ENCODE measurements at places on chromosomes 16 and 17.

GRCh38 chr17:73163043-73163442, 1.8 kb upstream of the SSTR2 start:
- no peak for DNase-seq

DNA sequence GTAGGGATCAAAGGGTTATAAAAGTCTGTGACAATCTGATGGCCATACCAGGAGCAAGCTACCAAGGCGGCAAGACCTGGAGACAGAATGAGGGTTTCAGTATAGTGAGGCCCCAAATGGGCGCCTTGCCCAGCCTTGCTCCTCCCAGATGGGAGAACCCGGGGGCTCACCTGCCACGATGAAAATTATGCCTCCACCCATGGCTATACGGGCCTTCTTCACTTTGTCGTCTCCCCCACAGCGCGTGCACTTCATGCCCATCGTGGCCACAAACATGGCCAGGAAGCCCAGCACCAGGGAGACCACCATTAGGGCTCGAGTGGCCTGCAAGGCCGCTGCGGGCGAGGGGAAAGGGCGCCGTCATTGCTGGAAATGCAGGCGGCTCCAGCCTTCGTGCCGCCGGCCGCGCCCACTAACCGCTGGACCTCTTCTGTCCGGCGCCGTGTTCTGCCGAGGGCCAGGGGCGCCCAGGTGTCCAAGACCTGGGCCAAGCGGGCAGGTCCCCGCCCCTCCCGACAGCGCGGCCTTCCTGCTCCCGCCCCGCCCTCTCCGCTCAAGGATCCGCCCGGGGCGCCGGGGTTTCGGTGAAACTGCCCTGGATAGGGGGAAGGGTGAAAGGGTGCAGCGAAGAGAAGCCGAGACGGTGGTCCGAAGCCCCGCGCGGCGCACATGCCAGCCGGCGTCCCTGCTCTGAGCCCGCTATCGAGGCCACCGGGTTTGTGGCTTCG, 1.5 kb downstream of the CLDN7 start:
- peak; percentile 59 for DNase-seq

GRCh38 chr17:42279776-42280630, 3.8 kb upstream of the STAT5B start:
- DNase-seq: peak; percentile 2

- no peak for DNase-seq
These were observed 6.2 kb downstream of the CNP start for GRCh38 chr17:41972571-41973407.

DNA sequence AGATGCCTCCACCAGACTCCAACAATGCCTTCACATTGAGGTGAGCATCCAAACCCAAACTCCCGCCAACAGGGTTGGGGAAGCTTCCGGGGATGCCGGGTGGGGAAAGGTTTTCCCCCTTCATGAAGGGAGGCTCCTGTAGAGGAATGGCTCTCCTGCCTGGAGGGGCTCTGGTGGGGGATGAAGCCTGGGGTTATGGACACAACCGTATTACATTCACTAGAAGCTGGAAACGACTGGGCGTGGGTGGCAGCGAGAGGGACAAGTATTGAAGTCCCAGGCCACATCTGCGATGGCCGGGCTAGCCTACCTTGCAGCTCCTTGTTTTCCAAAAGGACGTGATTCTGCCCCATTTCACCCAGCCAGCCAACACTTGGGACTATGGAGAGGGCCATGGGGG, 321.1 kb downstream of the C16orf95 start:
- DNase-seq: no peak

DNA sequence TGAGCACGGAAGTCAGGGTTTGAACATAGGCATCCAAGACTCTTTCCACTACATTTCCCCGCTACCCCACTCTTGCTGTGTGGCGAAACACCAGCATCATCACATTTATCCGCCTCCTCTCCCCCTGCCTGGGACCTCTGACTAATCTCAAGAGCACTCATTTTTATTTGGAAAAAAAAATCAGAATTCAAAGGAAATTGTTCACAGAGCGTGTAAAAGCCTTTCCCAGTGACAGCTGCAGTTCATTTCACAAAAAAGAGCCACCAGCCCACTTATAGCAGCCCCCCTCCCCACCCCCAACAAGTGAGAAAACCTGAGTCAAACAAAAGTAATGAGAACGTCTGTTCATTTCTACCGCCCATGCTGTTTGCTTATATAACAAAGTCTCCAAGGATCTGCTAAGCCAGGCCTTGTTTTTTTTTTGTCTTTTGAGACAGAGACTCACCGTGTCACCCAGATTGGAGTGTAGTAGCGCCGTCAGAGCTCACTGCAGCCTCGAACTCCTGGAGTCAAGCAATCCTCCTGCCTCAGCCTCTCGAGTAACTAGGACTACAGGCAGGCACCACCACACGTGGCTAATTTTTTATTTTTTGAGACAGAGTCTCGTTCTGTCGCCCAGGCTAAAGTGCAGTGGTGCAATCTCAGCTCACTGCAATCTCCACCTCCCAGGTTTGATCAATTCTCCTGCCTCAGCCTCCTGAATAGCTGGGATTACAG, 48.3 kb upstream of the HAPSTR1 start:
- no peak for DNase-seq

DNA sequence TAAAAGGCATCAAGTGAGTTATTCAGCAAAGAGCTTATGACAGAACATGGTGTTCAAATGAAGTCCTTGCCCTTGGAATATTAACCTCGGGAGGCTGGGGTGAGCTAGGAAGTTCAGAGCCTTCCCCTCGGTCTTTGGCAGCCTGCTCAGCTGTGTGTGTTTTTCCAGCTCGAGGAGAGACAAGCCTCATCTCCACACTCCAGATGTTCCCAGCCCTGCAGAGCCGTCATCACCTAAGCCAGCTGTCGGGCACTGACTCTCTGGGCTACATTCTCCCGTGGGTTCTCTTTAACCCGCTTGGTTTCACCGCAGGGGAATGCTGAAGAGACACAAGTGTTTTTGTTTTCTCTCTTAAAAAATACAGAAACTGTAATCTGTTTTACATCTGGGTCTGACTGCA, 47.1 kb downstream of the IRX3 start:
- DNase-seq: no peak

DNA sequence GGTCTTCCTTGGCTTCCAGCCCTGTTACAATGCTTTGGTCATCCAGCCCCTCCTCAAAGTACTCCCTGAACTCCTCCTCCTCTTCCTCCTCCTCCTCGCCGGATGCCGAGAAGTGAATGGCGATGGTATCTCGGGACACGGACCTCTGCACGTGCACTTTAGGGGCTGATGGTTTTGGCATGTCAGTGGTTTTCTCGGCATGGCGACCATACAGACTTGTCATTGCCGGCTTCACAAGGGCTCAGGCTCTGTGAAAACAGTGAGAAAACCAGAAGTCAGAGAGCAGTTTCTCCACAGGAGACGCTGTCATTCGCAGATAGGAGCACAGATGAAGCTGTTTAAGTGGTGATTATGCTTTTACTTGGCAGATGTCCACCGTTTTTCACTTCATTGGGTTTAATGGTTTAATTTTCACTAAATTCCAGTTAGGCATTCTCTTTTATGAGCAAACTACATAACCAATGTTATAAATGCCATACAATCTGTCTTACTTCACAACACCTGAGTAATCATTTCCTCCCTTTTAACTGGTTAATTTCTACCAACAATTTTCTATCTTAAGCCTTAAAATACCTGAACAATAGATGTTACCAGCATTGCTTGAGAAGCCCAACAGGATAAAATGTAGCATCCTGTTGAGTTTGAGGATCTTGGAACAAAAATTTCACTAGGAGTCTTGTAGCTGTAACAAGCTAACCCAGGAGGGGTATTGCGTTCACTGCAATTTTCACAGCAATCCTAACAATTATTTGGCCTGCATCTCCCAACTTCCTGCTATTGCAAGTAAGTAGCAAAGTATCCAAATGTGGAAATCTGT, 48.9 kb downstream of the TEX2 start:
- no peak for DNase-seq

- no peak for DNase-seq
These were observed 167.3 kb upstream of the ZNF267 start for GRCh38 chr16:31706318-31706717.

DNA sequence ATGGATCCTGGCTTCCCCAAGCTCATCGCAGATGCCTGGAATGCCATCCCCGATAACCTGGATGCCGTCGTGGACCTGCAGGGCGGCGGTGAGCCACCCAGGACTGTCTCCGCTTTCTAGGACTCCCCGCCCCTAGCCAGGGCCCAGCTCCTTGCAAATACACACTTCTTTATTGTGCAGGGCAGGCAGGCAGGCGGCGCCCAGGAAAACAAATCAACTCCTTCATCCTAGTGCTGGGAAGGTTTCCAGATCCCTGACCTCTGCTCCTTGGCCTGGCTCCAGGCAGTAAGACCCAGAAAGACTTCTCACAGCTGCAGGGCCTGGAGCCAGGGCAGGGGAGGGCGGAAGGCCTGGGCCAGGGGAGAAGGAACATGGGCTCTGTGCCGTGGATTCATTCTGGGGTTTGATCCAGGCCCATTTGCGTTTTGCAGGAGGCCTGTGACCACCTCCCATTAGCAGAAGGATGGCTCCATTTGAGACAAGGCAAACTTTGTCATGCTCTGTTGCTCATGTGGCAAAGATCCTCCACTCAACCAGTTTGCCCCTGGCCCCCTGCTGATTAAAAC, 6.0 kb upstream of the LPCAT2 start:
- DNase-seq: no peak

DNA sequence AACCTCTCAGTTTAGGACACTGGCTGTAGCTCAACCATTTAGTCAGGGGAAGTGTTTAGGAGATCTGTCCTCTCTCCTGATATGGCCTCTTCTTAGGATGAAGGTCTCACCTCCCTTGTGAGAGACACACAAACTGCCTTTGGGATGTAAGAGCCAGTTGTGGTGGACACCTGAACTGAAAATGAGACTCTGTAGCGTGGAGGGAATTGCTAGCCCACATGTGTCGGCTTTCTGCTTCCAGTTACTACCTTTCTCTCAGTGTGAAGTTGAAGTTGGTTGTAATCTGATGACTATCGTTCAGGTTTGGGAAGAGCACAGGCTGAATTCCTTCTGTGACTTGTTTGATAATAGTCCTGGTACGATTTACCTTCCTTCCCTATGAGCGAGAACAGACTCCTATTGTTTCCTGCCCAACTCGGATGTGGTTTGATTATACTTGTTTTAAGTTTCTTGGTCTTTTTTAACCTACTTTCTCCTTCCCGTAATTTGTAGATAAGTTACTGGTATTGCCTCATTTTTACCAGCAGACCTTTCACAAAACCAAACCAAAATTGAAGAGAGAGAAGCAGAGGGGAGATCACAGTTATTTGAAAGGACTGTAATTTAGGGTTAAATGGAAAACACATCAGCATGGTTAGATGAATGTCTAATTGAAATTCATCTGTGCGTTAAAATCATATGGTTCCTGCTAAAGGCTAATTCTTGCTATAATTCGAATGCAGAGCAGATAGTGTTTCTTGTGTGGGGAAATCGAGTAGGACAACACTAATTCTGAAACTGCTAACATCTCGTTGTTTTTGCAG, 43.2 kb downstream of the CLEC16A start:
- DNase-seq: no peak

- DNase-seq: no peak
These were observed 47.9 kb downstream of the MAPT start for GRCh38 chr17:45942284-45942683.

- no peak for DNase-seq
These were observed 1570.6 kb upstream of the GOT2 start for GRCh38 chr16:60304720-60305119.

- no peak for DNase-seq
These were observed 8.7 kb downstream of the USB1 start for GRCh38 chr16:58009856-58010416.

DNA sequence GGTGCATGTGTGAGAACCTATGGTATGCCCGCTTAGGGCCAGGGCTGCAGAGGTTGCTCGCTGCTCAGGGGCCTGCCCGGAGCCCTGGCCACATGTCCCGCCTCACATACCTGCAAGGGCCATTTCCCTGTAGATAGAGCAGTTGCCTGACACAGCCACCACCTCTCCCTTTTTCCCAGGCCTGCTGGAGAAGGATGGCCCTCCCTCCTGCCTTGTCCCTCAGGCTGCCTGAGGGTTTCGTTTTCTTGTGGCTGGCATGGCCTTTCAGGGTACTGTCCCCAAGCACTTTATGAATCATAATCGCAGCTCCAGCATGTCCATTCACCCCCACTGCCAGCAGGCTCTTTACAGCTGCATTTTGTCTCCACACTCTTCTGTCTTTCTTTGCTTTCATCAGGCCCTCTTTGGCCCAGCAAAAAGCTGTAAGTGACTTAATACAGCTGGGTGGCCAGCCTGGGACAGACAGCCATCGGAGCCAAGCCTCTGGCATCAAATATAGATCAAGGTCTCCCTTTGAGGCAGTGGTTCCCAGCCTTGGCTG, 65.7 kb downstream of the MPRIP start:
- no peak for DNase-seq

DNA sequence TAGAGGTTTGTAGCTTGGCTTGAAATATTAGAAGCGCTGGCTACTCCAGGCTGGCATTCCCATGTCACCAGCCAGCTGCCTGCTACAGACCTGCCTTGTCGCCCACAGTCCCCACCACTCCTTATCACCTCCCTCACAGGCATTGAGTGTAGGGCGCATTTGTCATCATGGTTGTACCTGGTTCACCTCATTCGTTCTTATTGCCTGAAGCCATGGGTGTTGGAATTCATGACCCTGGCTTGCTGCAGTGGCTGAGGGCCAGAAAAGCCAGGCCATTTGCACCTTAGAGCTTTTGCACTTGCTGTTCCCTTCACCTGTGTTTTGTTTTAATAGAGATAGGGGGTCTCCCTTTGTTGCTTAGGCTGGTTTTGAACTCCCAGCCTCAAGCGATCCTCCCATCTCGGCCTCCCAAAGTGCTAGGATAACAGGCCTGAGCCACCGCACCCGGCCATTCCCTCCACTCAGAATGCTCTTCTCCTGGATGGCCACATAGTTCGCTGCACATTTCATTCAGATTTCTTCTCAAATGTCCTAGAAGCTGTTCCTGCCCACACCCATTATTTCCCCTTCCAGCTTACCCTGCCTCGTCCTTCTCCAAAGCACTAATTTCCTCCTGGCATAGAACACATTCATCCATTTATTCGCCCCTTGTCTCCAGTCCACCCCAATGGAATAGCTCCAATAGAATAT, 97.6 kb downstream of the C16orf78 start:
- no peak for DNase-seq

DNA sequence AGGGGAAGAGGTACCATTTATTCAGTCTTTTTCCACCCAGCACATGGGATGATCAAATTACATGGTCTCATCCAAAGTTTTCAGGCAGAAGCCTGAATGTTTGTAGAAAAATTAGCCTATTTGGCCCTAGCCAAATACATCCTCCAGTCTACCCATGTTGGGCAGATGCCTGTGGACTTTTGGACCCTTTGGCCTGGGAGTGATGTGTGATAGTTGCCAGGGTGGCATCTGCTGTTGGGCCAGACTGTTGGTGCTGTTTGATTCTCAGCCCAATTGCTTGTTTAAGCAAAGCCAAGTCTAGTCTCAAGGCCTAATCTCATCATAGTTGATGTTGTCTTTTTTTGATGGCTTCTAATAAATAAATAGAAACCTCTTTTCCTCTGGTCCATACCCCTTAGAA, 419.0 kb downstream of the CDH13 start:
- no peak for DNase-seq

Measured in stimulated activated naive CD8-positive, alpha-beta T cell treated with anti-CD3 and anti-CD28 coated beads, Interleukin-15, Interleukin-2, amounts not matched to agents 100 U/mL and 50 U/mL, for 24 hours (primary cell).